Mesendoderm (in vitro differentiated cells): ENCODE measurements at places on chromosomes 2 and 18.

DNA sequence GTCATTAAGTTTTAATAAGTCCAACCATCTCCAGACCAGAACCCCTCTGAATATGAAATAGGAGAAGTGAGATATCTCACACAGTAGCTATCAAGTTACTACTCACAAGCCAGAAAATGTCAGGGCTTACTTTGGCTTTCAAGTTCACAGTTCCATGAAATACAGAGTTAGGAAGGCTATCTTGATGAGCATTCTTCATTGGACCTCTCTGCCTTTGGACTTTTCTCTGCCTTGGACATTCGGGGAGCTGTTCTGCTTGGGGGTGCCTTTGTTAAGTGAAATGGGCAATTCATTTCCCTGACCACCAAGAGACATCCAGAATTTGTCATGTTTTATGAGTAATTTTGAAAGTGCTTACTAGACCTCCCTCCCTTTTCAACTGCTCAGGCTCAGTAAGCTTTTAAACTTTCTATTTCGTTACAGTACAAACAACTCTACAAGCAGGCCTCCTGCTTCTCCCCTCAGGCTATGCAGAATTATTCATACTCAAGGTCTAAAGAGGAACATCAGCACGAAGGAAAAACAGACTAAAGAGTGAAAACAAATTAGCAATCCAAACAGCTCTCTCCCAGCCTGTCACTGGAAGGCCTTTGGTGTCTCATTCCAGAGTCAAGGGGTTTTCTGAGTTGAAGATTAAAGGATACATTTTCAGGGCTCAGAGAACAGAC, 95.3 kb downstream of the MREG start:
- DNase-seq = peak; percentile 62

- DNase-seq = no peak
These were observed 13.4 kb upstream of the ASXL2 start for GRCh38 chr2:25891672-25892071.

DNA sequence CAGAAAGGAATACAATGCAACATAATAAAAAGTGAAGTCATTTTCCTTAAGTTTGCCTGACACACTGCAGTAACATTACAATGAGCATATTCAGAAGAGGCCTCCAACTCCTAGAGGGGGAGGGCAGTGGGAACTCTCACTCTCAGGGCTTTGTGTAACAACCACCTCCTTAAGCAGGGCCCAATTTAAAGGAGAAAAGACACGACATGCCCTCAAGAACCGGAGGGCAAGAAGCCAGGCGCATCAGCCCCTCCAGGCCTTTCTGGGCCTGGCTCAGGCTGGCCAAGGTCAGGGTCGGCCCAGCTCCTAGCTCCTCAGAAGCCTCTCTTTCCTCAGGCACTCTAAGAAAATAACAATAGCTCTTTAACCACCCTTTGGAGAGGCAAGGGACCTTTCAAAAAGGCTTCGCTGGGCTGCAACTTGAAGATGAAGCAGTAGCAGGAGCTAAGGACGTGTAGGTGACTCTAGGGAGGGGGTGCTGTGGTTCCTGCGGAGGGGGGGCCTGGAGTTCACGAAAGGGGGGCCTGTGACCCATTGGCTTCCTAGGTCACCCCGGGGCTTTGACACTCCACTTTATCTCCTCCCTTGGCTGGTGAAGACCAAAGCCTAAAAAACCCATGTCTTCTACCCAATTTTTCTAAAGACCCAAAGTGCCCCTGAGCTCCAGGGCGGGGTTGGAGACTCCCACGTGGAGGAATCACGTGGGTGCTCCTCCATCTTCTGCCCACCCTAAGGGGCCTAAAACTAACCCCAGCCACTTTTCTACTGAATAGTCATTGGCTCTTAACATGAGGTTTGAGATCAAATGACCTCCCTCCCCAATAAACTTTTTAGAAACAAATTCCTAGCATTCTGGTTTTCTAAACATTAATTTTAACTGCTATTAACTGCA, 13.3 kb downstream of the SERTAD2 start:
- DNase-seq = peak; percentile 62

GRCh38 chr2:182366628-182367027, 60.2 kb downstream of the PDE1A start:
- DNase-seq = no peak

- peak; percentile 84 for DNase-seq
These were observed 14.5 kb downstream of the CKAP2L start for GRCh38 chr2:112749755-112750559.

DNA sequence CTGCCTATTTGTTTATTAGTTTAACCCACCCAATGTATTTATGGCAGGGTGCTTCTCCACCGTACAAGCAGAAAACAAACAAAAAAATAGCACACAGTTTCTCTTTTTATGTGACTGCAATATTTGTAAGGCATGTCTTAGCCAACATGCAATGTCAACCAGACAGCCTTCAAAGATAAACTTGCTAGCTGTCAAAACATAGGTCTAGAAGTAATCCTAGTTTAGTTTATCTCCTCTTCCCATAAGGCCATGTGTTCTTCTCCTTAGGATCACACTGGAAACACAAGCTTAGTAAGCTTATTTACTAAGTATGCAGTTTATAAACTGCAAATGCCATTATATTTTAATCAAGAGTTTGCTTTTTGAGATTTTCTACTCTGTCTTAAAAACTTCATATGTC, 75.6 kb downstream of the LDAH start:
- no peak for DNase-seq

DNA sequence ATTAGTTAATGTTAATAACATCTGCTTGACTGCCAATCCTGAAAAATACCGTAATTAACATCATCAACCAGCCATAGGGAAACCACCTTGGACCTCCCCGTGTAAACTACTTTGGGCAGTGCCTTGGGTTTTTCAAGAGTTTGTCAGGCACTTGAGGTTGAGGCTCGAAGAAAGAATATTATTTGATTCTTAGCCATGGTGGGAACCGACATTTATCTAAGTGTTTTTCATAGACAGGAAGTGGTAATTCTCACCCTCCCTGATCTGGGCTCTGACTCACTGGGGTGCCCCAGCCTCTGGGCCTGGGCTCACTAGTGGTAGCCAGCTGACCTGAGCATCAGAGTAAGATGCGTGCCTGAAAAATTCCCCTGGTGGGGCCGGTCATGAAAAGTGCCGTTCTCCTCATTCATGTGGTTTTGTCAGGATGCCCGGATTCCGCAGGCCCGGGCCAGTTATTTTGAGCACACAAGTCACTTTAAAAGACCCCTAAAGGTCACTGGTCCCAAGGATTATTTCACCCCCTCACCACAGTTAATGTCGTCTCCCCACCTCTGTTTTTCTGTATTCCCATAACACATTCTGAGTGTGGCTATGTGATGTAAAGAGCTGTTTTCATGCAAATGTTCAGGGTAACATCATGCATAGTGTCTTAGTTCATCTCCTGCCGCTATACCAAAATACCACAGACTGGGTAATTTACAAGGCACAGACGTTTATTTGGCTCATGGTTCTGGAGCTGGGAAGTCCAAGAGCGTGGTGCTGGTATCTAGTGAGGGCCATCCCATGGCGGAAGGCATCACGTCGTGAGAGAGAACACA, 21.6 kb upstream of the SPATA3 start:
- no peak for DNase-seq

DNA sequence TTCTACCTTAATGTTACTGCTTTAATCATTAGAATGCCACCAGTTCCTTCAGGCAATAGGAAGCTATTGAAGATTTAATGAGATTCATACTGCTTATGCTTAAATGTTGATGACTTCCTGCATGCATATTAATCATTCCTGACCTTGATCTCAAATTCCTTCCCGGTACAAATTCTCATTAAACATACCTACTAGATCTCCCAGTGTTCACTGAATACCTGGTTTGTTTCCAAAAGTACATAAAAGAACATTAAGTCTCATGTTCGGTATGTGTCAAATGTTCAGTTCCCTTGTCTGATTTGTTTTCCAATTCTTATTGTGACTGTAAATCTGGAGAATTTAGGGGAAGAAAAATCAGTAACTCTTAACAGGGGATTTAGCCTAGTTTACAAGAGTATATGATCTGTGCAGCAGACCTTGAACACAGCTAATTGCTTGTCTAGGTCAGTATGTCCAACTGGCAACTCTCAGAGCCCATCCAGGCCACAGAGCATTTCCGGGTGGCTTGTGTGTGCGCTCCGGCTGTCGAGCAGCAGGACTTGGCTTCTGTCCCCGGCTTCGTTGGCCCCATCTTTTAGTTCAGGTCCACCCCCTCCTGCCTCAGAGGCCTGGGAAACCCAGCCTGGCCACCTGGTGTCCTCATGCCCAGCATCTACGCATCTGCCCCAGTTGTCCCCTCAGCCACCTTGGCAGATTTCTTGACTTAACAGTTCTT, 13.1 kb downstream of the METAP1D start:
- no peak for DNase-seq

- DNase-seq = no peak
These were observed 78.6 kb downstream of the SATB2 start for GRCh38 chr2:199378948-199379650.
